Kidney tubule cell (primary cell): ENCODE measurements at places on chromosomes 3 and 15.

DNA sequence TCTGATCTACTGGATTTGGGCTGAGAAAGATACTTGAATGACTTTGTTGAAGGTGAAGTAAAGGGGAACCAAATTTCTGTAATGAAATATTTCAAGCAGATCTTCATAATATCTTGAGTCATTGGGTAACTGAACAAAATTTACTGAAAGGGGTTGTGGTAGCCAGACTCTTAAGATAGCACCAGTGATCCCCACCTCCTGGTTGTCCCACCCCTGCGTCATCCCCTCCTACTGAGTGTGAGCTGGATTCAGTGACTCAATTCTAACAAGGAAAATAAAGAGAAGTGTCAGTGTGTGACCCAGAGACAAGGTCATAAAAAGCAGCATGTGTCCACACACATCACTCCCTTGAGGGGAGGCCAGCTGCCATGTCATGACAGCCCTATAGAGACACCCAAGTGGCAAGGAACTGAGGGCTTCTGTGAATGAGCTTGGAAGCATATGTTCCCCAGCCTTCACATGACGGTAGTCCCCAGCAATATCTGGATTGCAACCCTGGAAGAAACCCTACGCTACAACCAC is 107.1 kb downstream of the MECOM start:
- no peak for DNase-seq

DNA sequence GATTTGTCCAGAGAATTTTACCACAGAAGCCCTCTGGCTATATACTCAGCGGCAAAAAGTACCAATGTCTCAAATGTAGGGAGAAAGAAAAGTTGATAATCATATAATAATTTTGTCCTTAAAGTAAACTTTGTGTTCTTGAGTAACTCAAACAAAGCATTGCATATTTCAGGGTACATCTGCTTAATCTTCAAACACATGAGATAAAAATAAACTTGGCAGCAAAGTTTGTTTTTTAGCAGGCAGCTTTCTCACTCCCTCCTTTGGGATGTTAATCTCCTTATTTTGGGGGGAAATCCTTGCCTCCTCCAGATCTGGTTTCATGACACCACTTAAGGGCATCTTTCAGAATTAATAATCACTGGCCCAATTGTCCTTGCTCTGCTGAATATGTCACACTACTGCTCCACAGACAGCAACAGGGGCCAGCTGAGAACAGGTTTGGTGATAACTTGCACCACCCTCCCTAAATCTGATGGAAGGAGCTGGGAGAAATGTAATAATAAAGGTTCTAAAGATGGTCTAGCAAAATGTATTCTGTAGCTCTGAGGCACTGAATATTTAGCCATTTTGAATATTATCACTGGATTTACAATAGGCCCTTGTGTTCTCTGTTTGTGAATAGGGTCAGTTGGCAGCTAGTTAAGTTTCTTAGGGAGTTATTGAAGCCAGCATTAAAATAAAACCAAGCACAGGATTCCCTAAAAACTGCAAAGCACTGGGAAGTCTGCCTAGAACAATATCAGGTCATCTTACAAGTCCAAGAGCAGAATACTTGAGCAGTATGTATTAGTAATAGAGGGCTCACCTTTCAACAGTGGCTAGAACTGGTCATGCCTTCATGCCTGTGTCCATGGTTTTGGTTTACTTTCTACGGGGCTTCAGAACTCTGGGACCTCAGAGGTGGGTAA is 79.2 kb downstream of the EFL1 start:
- peak; percentile 41 for DNase-seq

GRCh38 chr15:36428102-36428845 is 151.2 kb upstream of the CDIN1 start:
- peak; percentile 100 for DNase-seq

DNA sequence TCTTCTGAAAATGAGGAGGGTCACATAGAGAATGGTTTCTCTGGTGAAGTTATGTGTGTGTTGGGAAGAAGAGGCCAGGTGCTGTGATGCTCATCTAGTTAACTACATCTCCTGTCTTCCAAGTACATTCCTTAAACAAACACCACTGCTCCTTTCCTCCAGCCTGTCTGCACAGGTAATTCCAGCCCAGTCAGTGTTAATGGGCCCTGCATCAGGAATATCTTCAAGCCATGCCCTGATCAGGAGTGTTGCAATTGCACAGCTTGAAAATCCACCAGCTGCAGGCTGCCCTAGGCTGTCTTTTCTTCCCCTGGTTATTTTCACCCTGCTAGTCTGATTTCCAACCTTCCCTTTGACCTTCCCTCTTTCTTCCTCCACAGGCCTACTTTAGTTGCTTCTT is 41.9 kb upstream of the LMOD3 start:
- no peak for DNase-seq

GRCh38 chr3:65871305-65872141 is 167.2 kb downstream of the MAGI1 start:
- peak; percentile 83 for DNase-seq

DNA sequence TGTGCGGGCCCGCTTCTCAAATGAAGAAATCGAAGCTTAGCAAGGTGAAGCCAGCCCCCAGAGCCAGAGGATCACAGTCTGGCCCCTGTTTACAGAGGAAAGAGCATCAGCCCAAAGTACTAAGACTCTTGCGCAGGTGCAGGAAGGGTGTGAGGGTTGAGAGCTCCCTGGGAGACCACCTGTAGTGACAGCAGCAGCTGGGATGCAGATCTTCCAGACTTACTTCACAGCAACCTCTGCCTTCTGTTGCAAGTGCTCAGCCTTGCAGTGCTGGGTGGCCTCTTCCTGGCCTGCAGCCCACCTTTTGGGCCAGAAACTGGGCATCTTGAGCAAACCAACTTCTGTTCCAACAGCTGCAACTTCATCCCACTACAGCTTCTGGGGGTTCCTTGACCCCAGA is 19.7 kb downstream of the SPATA12 start:
- no peak for DNase-seq

- peak; percentile 35 for DNase-seq
These were observed 241.0 kb downstream of the NSUN3 start for GRCh38 chr3:94303897-94304296.

GRCh38 chr15:66923438-66923881 is 141.9 kb upstream of the SMAD3 start:
- peak; percentile 29 for DNase-seq

DNA sequence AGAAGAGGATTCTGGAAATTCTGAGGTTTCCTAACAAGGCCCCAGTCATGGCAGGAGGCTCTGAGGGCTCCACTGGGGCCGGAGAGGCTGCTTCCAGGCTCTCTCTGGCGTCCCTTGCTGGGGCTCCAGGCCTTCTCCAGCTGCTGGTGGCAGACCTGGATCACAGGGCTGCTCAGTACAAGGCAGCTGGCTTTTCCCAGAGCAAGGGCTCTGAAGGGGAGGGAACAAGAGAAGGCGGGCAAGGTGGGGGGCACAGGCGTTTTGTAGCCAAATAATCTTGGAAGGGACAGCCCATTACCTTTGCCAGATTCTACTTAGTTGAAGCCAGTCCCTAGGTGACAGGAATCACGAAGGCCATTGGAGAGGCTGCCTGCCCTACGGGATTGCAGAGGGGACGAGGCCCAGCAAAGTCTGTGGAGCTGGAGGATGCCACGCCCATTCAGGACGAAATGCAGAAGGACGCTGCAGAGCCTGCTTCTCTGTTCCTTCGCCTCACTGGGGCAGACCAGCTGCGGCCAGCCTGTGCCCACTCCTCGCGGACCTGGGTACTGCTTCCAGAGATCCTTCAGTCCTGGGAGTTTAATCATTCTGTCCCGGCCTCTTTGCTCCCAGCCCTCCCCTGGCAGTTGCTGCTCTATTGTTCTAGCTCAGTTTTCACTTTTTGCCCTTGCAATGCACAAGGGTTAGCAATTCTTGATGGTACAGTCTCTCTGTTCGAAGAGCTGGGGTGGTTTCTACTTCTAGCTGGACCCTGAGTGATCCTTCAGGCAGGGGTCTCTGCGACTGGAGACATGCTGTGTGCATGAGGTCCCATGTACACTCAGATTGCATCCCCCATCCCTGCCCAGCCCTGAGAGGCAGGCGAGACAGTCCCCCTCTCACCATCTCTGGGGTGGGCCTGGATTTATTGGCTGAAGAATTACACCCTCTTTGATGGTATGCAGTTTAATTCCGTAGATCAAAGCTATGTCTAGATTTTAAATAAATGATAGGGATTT is 149.3 kb upstream of the MEF2A start:
- no peak for DNase-seq

- DNase-seq, result peak; percentile 78
These were observed 57.5 kb upstream of the HERC1 start for GRCh38 chr15:63891079-63891767.

DNA sequence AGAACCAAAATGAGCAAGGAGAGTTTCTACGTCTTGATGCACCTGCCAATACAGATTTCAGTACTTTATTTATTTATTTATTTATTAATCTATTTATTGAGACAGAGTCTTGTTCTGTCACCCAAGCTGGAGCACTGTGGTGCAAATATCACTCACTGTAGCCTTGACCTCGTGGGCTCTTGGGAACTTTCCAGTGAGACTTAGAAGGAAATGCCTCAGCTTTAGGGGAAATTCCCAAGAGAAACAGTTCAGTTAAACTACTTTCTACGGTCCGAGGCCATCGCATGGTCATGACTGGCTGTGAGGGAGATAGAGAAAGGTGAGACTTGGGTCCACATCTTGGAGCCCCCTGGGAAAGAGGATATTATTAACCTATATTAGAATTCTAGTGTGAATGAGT is 47.0 kb upstream of the HERC1 start:
- DNase-seq, result peak; percentile 68

DNA sequence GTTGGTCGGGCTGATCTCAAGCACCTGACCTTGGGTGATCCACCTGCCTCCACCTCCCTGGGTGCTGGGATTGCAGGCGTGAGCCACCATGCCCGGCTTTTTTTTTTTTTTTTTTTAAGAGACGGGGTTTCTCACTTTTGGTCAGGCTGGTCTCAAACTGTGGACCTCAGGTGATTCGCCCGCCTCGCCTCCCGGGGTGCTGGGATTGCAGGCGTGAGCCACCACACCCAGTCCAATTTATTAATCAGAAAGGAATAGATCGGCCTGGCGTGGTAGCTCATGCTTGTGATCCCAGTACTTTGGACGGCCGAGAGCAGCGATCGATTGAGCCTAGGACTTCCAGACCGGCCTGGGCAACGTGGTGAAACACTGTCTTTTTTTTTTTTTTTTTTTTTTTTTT is 13.9 kb upstream of the GOLGA8M start:
- no peak for DNase-seq

DNA sequence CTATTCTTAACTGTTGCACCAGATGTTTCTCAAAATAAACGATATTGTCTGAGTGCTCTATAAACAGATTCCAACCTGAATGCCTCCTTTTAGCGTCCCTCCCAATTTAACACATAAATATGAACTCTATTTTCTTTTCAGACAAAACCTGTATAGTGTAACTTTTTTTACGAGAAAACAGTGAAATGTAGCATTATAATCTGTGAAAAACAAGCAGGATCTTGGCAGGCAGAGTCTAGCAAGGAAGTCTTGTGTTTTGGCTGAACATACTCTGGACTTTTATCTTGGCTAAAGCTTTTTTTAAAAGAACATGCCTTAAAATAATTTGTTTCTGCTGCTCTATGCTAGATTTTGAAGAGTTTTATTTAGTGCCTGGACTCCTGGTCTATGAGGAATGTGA is 150.5 kb downstream of the ROBO2 start:
- no peak for DNase-seq

GRCh38 chr15:95758451-95758850 is 572.0 kb upstream of the NR2F2 start:
- no peak for DNase-seq
